ENCODE measurements at places on chromosomes 3 and 15.
A peak's percentile ranks its signal among the peaks of the same experiment; 100 is the strongest.

DNA sequence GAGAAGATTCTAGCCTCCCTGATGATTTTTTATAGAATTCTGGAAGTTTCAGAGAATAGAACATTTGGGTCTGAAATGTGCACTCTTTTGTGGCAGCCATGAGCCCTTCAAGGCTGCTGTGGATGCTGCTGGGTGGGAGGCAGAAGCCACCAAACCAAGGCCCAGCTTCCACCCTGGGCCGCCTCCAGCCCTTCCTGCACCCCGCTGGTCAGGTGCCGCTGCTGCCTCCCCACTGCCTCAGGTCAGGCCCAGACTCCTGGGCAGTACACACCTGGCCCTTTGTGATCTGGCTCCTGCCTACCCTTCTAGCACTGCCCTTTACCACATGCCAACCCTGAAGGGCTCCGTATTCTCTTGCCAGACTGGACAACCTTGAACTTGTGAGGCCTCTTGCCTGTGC lies 28.3 kb downstream of the PPCDC start:
- no peak for DNase-seq

DNA sequence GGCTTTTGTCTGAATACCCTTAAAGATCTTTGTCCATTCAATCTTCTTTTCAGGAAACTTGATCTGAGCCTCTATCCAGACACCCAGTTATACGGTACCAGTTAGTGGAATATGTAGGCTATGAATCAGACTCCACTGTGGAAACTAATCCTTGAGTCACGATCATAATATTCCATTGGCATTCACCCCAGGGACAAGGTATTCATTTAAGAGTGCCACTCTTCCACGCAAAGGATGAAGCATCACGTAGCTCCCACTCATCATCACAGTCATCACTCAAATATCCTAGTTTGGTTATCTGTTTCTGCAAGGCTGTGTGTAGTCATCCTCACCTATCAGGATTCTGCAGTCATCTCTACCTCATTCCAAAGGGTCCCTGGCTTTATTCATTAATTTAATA lies 85.6 kb downstream of the NEDD4 start:
- no peak for DNase-seq

- DNase-seq: no peak
Measured at GRCh38 chr3:20842594-20843436, 656.8 kb upstream of the SGO1 start.

DNA sequence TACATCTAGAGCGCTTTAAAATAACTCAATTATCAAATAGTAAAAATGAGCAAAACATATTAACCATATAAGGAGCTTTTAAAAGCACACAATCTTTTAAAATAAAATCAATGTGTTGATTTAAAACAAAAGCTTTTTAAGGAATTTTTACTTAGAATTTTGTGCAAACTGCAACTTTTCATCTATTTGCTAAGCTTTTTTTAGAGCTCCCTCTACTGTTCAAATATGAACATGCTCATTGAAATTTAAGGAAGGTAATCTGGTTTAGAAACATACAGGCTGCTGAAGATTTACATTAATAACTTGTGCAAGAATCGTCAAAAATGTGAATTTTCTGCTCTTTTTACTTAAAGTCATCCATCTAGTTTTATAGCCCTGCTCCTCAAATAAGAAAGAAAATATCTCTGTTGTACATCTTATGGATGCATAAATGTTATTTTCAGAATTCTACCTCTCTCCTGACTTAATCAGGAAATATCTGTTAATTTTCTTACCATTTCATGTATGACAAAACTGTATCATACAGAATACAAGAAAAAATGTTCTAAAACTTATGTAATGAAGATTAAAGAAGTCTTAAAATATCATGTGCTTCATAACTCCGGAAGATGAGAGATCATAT lies 469.4 kb upstream of the ROBO2 start:
- DNase-seq: no peak

DNA sequence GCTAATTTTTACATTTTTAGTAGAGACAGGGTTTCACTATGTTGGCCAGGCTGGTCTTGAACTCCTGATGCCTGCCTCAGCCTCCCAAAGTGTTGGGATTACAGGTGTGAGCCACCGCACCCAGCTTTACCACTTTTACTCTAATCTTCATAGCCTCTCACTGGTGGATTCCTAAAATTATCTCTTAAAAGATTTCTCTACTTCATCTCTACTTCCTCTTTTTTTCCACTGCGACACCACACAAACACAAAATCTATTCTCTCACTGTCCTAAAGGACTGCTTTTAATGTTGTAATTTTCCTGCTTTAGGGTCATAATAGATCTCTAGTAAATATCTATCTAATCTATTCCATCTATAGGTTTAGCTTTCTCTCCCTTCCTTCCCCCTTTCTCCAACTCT lies 34.0 kb upstream of the TBL1XR1 start:
- no peak for DNase-seq

GRCh38 chr15:53589520-53590057 lies 169.9 kb downstream of the WDR72 start:
- DNase-seq: no peak

GRCh38 chr3:150384296-150385212 lies 23.5 kb upstream of the TSC22D2 start:
- DNase-seq: peak; percentile 10

GRCh38 chr3:195036203-195036505 lies 234.8 kb downstream of the XXYLT1 start:
- DNase-seq: no peak

DNA sequence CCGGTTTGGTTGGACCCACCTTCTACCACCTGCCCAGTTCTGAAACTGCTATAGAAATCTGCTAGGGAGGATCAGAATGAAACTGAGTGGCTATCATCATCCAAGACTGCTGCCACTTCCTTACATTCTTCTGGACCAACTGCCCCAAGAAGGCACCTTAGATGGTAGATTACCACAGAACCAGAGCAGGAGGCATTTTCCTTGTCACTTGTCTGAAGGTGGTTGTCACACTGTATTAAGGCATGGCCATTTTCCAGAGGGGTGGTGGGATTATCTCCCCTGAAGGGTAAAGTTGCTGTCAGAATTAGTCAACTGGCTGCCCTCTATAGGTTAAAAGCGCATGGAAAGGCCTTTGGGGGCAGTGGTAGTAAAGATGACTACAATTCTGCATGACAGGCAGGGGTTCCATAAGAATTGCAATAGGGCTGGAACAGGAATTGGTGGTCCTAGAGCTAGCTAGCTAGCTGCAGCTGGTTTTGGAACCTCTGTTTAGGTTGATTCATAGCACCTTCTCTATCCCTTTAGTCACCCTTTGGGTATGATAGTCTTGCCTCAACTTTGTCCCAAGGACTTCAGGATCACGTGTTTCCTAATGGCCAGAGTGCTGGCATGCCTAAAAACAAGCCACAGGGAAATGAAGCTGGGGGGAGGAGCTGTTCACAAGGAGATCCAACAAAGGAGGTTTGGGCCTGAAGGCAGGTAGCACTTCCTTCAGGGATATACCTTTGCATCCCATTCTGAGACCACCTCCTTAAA lies 4.8 kb upstream of the CSPG5 start:
- DNase-seq: no peak

DNA sequence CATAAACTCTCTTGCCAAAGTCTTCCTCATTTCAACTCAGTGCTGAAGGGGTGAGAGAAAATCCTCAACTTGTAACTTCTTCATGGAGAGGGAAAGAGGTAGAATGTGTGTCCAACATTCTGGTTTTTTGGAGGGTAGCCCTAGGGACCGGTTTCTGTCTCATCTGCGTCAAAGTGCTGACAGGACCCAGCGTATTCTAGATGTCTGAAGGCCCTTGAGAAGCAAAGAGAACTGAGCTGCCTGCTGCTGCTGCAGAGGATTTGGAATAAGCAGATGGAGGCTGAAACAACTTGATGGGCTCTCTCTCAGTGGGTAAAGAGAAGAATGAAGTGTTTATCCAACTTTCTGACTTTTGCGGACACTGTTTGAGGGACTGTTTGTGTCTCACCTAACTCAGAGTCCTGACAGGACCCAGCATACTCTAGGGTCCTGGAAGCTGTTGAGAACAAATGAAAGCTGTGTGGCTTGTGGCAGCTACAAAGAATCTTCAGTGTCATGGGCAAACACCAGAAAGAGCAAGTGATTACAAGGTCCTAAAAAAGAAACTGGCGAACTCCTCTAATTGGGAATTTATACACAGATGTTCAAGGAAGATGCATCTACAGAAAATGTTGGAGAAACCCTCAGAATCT lies 174.4 kb downstream of the SI start:
- DNase-seq: no peak

GRCh38 chr15:91249591-91249990 lies 149.5 kb downstream of the SV2B start:
- DNase-seq: no peak

DNA sequence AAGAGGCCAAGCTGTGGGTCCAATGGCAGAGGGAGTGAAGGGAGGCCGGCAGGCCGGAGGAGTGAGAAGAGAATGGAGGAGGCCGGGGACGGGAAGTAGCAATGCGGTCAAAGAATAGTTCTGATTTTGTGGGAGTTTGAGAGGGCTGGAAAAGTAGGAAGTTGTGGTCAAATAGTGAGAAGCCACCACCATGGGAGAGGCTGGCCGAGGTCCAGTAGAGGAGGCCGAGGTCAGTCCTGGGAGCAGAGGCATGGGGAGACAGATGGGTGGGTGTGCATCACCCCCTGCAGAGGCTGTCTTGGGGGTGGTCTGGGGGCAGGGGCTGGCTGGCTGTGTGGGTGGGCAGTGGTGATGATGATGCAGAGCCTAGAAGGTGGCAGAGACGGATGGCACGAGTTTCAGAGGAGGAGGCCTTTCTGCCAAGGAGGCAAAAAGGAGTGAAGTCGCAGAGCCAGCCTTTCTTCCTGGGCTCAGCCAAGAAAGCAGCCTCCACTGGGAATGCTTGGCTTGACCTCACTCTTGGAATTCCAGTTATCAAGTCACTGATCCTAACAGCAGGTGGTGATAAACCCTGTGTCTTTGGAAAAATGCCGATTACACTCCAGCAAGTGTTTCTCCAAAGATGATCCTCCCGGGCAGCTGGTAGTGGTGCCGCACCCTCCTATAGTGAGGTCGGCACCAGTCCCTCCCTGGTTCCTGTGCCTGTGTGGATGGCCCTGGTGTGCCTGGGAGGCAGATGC lies 57.3 kb downstream of the ARNT2 start:
- no peak for DNase-seq

DNA sequence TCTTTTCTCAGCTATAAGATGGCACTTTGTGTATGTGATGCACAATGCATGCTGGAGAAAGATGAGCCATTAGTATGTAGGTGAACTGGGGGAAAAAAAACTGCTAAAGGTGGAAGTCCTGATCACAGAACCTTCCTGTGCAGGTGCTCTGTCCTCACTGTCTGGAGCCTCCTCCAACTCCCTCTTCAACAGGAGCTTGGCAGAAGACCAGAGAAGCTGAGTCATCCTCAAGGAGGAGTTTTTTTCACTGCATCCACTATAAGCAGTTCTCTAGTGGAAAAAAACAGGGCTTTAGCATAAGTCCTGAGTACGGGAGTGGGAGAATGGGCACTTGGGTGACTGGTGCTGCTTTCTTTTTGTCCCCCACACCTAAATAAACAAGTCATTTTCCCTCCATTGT lies 168.4 kb upstream of the CADPS start:
- DNase-seq: no peak

GRCh38 chr3:138366006-138366759 lies 17.8 kb downstream of the MRAS start:
- DNase-seq: no peak

- DNase-seq: peak; percentile 88
Measured at GRCh38 chr3:171459137-171459941, 866 bp downstream of the TNIK start.

- DNase-seq: peak; percentile 15
Measured at GRCh38 chr3:155744626-155745324, at the start of gene PLCH1. Gene PLCH1, minus strand, starts transcription at chr3:155745071. Its CDS starts 40,847 bp downstream, at chr3:155704224.

DNA sequence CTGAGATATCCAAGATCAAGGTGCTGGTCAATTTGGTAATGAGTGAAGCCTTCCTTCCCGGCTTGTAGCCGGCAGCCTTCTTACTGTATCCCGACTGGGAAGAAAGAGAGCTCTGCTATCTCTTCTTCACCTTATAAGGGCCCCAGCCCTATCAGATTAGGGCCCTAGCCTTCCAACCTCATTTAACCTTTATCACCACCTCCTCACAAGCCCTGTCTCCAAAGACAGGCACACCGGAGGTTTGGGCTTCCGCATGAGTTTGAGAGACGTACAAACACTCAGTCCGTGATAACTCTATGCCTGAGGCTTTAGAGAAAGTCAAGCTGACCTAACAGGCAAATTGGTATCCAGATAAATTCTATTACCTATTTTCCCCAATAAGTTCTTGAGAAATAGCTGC lies 243.9 kb downstream of the OPA1 start:
- DNase-seq: no peak

GRCh38 chr3:158991146-158991705 lies 189.4 kb downstream of the MFSD1 start:
- DNase-seq: no peak

GRCh38 chr3:24446032-24446431 lies 48.6 kb downstream of the THRB start:
- DNase-seq: no peak

DNA sequence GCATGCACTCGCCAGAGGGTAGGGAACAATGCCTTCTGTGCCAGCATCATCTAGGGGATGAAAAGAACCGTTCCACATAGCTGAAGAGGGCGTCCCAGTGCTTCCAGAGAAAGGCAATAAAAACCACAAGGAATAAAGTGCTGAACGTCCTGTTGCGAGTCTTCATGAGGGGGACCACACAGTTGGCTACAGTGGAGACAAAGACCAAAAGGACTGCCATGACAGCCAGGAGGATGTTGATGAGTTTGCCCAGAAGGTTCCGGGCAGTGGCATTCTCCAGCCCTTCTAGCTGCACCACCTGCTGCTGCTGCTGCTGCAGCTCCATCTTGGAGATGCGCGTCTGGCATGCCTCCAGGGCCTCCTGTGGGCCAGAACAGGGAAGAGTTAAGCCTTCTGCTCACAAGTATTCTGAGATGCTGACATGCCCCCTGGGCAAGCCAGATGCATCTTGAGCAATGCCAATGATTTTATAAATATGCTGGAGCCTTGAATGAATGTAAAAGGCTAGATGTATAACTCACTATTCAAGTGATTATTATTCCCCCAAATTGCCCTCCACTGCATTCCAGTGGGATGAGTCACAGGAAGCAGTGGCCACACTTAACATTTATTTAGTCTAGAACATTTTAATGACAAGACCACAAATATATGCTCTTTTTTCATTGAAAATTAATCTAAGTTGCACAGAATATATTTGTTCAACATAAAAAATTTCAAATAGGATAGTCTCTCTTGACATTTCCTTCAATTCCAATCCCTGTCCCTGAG lies 45.1 kb upstream of the PLXND1 start:
- no peak for DNase-seq

GRCh38 chr3:73614419-73614818 lies 10.3 kb downstream of the PDZRN3 start:
- no peak for DNase-seq

GRCh38 chr3:172543419-172543818 lies 20.2 kb upstream of the TNFSF10 start:
- DNase-seq: no peak
